CD4-positive, alpha-beta T cell treated with Interferon gamma for 1 hour (primary cell): ENCODE measurements at places on chromosomes 6 and 20.

- DNase-seq = no peak
These were observed 124.7 kb upstream of the SUPT3H start for GRCh38 chr6:45502456-45502855.

GRCh38 chr20:16803965-16804792 is 56.0 kb downstream of the OTOR start:
- no peak for DNase-seq

GRCh38 chr6:90105506-90106170 is 191.0 kb downstream of the BACH2 start:
- no peak for DNase-seq

- DNase-seq = peak; percentile 91
These were observed 864 bp upstream of the BCLAF1 start for GRCh38 chr6:136290410-136291010.

DNA sequence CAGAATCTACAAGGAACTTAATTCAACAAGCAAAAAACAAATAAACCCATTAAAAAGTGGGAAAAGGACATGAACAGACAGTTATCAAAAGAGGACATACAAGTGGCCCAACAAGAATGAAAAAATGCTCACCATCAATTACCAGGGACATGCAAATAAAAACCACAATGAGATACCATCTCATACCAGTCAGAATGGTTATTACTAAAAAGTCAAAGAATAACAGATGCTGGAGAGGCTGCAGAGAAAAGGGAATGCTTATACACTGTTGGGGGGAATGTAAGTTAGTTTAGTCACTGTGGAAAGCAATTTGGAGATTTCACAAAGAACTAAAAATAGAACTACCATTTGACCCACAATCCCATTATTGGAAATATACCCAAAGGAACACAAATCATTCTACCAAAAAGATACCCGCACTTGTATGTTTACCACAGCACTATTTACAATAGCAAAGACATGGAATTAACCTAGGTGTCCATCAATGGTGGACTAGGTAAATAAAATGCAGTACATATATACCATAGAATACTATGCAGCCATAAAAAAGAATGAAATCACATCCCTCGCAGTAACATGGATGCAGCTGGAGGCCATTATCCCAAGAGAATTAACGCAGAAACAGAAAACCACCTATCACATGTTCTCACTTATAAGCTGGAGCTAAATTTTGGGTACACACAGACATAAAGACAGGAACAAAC is 48.4 kb downstream of the RNGTT start:
- no peak for DNase-seq

GRCh38 chr6:38234934-38235682 is 404.6 kb downstream of the BTBD9 start:
- DNase-seq = no peak

DNA sequence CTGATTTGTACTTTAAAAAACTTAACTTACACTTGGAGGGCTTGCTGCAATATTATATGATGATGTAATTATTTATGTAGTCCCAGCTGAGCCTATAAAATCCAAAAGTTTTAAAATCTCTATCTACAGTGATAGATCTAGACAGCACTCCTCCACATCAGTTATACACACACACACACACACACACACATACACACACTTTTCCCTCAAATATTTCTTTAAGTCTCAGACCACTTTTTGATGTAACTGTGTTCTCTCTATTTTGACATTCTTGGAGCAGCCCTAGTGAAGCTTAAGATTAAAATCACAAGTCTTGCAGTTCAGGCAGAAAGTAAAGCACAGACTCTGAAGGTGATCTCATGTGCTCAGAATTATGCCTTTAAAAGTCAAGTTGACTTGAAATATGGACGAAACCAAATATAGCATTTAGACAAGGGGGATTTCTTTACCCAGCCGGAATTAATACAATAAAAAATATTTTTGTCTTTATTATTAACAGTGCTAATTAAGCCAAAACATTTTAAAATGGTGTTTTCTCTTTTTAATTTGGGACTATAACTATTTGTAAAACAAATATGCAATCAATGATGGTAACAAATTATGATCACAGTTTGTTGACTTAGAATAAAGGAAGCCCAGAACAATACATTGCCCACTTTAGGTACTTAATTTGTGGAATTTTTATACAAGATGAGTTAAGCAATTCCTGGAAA is 63.5 kb upstream of the TMEM30A start:
- DNase-seq = no peak

GRCh38 chr6:110217266-110217665 is 37.0 kb downstream of the CDC40 start:
- no peak for DNase-seq
